ENCODE measurements at places on chromosomes 7 and 10. TPM values are rescaled to one million over a fixed set of nuclear protein-coding genes. Genes with fewer than 3 reads are reported as not detected.

AKR1D1 gene
- not detected for total RNA-seq

NUDT13 gene
- 3.3 TPM for total RNA-seq

PDK4 gene
- total RNA-seq: not detected

TSPAN12 gene
- 6.0 TPM for total RNA-seq

SEMA3A gene
- total RNA-seq: 16.3 TPM

EGR2 gene
- total RNA-seq: 0.37 TPM

SLC13A1 gene
- total RNA-seq: not detected

CAV2 gene
- total RNA-seq: 1.7 TPM

ZKSCAN1 gene
- 127 TPM for total RNA-seq

PPP1R3A gene
- total RNA-seq: not detected

FAM237B gene
- total RNA-seq: not detected

LDB3 gene
- 92.0 TPM for total RNA-seq

SMKR1 gene
- total RNA-seq: 0.98 TPM

GRID1 gene
- 8.0 TPM for total RNA-seq

VWDE gene
- total RNA-seq: 12.4 TPM

PRF1 gene
- total RNA-seq: 2.6 TPM

ENO4 gene
- 1.3 TPM for total RNA-seq

PNLIPRP3 gene
- total RNA-seq: not detected

TWIST1 gene
- total RNA-seq: not detected

ST7 gene
- 107 TPM for total RNA-seq

TMEM139 gene
- total RNA-seq: not detected

IGFBP1 gene
- total RNA-seq: not detected

NAT16 gene
- total RNA-seq: 2.4 TPM

OR2A1 gene
- not detected for total RNA-seq

SLC26A4 gene
- 0.34 TPM for total RNA-seq

MAGI2 gene
- 64.2 TPM for total RNA-seq

TMEM196 gene
- 3.6 TPM for total RNA-seq

CDC14C gene
- total RNA-seq: not detected

AMPH gene
- 9.4 TPM for total RNA-seq

DCLRE1A gene
- total RNA-seq: 2.8 TPM

CTAGE4 gene
- 0.17 TPM for total RNA-seq

TMEM236 gene
- 0.07 TPM for total RNA-seq

SFTPA2 gene
- 0.39 TPM for total RNA-seq

PRPS1L1 gene
- not detected for total RNA-seq

DNAH11 gene
- total RNA-seq: 0.22 TPM

PDCD11 gene
- total RNA-seq: 73.2 TPM

PNLIPRP2 gene
- not detected for total RNA-seq

NPTX2 gene
- total RNA-seq: 81.2 TPM

FAM241B gene
- 50.1 TPM for total RNA-seq

ANXA8 gene
- total RNA-seq: not detected

All from glutamatergic neuron (in vitro differentiated cells).